Inflammatory macrophage treated with lipopolysaccharide for 4 hours (primary cell): ENCODE measurements at places on chromosomes 12 and 14.

DNA sequence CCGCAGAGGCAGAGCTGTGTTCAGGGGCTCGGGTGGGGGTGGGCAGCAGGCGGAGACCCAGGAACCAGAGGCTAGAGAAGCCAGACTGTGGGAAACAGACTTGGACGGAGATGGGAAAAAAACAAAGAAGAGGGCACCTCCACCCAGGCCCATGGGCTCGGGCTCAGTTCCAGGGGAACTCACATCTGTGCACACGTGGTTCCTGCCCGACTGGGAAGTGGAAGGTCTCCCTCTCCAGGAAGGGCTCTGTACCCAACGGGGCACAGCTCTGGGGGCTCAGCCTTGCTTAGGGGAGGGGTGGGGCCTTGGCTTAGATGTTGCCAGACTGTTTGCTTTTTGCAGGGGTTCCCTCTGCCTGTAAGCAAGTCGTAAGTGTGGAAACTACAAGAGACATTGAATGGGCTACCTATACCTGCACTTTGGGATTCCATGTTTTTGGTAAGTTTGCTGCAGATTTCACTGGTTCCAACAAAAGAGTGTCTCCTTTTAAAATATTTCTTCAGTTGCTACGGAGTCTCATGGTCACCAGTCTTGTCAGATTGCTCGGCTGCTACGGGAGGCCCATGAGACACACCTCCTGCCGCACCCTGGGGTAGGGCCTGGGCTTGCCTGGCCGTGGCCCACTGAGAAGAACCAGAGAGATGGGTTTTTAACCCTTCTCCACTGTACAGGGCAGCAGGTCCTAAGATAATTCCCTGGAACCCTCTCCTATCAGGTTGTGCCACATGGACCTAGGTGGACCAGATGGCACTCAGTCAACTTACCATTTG lies 127.6 kb upstream of the EVL start:
- DNase-seq, result no peak

DNA sequence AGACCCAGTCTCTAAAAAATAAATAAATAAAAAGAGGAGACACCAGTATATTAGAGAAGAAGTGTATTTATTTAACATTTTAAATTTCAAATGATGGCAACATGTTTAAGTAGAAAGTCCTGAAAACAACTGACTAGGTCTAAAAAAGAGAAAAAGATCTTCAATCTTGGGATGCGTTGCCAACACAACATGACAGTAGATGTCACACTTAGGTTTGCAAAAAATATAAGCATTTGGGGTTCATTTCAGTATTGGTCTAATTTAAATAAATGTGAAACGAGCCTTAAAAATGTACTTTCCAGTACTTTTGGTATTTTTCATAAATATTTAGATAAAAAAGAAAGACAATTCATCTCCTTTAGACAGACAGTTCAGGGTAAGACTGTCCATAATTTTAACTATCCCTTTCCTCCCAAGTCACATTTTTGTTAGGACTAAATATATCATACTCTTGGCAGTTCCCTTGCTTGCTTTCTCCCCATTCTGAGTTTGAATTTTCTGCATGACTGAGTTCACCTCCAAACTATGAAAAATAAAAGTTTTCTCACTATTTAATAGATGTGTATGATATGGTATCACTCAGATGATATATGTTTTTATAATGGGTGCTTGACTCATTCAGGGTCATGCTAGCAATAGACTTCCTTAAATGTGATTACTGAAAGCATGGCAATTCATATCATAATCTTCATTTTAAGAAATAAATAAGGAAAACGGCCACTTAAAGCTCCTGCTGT lies 4.3 kb downstream of the C14orf93 start:
- DNase-seq, result peak; percentile 37

GRCh38 chr12:57164454-57164853 lies 17.0 kb upstream of the LRP1-AS start:
- no peak for DNase-seq

DNA sequence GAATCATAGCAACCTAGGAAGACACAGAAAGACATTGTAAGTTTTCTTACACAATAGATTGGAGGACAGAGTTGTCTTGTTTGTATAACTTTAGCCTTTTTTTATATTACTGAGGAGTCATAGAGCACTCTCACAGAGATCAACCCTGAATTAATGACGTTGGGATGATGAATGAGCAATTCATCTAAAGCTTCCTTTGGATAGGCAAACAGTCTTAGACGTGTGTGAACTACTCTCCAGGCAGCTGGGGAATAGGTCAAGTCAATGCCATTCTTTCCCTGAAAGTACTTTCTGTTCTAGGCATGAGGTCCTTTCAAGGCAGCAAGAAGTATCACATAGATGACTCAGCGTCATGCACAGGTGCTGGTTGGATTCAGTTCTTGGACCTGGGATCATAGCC lies 369.1 kb upstream of the NOVA1 start:
- DNase-seq, result no peak

DNA sequence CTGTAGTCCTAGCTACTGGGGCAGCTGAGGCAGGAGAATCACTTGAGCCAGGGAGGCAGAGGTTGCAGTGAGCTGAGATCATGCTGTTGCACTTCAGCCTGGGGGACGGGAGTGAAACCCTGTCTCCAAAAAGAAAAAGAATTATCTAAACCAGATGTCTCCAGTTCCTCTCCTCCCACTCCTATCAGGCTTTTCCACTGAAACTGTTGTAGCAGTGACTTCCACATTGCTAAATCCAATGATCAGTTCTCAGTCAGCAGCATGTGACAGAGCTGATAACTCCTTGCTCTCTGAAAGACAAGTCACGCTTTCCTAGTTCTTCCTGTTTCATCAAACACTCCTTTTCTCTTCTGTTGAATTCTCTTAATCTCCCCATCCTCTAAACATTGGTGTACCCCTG lies 8.6 kb downstream of the SLC38A6 start:
- peak; percentile 96 for DNase-seq

- no peak for DNase-seq
Measured at GRCh38 chr14:62168564-62169155, 406.4 kb downstream of the SNAPC1 start.

GRCh38 chr14:101111620-101112290 lies 208.2 kb upstream of the RTL1 start:
- DNase-seq, result no peak

DNA sequence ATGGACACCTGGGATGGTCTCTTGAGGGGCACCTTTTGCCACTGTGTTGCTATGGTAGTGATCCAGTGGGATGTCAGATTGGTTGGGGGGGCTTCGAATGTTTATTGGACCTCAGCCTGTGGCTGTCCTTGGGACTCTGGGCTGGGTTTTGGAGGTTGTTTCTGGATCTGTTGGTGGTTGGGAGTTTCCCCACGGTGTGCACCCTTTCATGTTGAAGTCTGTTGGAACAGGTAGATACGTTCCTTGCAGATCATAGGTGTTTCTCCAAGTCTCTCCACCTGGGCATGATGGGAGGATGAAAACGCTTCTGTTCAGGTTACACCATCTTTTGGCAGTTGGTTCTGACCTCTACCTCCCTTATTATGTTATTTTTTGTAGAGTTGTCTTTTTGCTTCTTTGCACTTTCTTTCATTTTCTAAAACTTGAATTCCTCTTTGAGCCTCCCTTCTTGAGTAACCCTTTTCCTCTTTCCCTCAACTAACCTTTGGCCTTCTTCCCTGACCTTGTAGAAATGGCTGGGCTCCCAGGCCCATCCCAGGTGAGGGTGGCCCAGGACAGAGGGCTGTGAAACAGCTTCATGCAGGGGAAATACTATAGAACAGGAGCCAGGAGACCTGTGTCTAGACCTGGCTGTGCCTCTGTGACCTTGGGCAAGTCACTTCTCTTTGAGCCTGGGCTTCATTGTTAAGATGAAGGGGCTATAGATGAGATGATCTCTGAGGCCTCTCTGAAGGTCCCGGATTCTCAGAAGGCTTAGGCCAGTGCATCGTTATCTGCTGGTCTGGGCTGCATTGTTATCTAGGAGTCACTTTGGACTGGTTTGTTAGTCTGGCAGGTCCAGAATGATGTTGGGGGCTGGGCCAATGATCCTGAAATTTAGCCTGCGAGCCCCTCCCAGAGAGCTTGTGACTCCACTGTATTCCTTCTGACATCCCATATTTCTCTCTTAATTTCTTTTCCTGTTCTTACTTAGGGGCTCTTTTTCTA lies 2.0 kb downstream of the ATN1 start:
- peak; percentile 36 for DNase-seq

DNA sequence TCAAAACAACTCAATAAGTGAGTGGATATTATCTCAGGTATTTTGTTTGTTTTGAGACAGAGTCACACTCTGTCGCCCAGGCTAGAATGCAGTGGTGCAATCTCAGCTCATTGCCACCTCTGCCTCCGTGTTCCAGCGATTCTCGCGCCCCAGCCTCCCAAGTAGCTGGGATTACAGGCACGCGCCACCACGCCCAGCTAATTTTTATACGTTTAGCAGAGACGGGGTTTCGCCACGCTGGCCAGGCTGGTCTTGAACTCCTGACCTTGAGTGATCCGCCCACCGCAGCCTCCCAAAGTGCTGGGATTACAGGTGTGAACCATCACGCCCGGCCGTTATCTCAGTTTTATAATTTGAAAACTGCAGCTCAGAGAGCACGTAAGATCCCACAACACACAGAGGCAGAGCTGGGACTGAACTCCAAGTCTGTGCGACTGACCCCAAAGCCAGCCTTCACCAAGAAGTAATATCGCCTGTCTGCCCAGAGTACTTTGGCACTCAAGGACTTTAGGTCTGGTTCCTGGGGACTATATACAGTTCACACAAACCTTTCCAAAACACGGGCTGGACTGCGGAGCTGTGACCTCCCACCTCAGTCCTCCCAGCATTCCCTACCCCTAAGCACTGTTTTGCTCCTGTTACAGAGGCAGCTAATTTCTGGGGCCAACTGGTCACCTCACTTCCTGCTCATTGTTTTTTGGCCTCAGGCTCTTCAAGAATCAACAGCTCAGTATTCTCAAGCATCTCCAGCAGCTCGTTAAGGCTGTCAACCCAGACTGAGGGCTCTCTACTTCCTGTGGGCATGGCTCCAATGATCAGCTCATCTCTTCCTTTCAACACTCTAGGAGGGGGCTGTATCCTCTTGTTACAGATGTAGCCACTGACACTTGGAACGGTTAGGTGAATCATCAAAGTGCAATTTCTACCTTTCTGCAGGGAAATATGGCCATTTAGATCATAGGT lies 22.5 kb downstream of the TESC start:
- no peak for DNase-seq
